ENCODE measurements at places on chromosomes 2 and 18.
A peak's percentile ranks its signal among the peaks of the same experiment; 100 is the strongest.

DNA sequence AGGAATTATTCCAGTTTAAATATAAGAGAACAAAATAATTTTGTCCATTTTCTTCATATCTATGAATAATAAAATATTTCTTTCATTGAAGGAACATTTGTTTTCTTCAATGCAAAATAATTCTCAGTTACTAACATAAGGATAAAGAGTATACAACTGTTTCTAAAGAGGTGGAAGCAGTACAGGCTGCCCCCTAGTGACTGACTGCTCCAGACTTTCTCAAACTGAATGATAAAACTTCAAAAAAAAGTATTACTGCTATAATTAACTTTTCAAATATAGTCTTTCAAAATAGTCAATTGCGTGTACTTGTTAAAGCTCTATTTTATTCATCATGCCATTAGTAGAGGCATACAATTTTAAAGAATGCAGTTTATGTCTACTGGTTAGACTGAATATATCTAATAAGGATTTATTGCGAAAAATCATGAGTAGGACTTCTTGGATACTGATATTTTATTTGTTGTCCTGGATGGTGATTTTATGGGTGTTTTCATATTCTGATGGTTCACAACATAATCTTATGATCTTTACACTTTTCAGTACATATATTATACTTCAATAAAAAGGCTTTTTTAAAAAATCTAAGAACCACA, 100.1 kb downstream of the WDPCP start:
- DNase-seq: peak; percentile 62

DNA sequence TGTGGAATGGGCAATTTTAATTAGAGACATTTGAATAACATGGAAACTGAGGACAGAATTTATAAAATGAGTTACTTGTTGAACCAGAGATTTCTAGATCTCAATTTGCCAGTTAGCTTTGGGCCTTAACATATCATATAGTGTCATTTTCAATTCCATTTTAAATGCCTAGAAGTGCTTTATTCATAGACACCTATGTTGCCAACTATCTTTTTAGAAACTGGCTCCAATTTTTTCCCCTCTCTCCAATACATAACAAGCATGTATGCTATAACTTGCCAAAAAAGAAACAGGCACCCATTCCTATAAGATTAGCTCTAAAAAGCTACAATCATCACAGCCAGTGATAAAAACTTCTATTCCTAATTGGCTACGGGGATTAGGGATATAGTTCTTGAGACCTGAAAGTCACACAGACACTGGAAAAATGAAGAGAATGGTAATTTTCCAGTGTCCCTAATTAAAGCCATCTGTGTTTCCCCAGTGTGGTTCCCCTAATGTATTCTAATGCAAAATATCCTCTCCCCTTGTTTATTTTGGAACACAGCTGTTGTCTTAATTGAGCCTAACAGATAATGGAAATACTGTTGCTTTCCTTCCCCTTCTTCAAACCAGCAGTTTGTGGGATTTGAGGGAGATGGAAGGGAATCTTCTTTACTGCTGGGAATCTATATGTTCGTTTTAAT, 205.5 kb upstream of the FSHR start:
- no peak for DNase-seq

GRCh38 chr2:77977471-77978063, 455.4 kb upstream of the LRRTM4 start:
- DNase-seq: peak; percentile 36

GRCh38 chr2:100365434-100365833, 43.1 kb upstream of the LONRF2 start:
- DNase-seq: no peak

GRCh38 chr2:2692599-2693389, 361.7 kb upstream of the MYT1L start:
- no peak for DNase-seq

- no peak for DNase-seq
Measured at GRCh38 chr2:184498936-184499335, 99.4 kb upstream of the ZNF804A start.

DNA sequence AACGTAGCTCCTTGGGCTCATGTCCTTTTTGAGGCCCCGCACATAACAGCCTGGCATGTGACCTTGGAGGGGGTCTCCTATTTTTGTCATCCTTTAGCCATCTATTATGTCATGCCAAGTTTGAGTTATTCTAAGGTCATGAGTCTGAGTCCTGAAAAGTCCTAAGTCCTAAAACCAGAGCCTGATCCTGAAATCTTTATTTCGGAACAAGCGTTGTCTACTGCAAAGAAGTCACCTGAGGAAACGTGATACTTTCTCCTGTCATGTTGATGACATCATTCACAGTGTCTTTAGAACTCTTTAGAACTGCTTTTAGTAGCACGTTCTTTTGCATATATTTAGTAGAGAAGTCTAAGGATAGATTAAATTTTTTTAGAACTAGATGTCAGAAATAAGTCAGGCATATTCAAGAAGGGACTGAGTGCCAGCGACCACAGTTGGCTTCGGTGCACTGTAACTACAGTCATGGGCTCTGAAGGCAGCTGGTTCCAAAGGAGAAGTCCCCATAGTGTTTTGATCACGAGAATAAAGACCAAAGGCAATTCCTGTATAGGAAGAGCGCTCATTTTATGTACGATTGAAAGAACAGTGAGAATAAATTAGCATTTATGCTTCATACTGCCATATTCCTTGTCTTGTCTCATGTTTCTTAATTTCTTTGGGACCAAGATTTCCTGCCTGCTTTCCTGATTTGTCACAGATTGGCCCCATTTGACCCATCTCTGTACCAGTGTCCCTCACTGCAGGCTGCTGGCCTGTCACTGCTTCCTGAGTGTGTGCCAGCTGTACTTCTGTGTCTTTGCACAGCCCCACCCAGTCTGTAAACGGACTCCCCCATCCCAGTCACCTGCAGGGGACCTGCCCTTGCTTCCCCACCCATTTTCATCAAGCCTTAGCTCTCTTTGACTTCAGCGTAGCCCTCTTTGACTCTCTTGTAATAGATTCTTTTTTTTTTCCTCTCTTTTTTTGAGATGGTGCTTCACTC, 75.8 kb downstream of the ASAP2 start:
- DNase-seq: no peak

DNA sequence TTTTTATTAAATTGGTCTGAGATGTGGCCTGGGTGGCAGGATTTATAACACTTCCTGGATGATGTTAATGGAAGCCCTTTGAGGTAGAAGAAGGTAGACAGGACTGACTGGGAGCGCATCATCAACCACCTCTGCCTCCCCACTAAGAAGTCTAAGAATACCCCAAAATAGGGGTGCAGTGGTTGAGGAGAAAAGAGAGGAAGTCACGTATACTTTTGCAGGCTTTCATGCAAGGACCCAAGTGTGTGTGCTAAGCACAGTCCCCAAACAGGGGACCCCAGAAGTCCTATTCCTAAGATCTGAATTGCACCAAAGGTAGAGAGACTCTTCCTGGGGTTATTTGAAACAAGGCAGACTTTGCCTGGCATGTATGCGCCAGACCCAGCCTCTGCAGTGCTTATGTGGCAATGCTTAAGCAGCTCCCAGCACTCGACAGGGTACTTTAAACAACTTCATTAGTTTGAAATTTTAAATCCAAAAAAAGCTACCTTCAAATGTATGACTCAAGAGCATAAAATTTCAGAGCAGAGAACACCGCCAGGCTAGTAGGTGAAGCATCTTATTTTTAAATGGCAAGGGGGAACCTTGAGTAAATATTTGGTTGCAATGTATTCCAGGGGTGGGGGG, 35.3 kb downstream of the BCL2 start:
- DNase-seq: no peak

- DNase-seq: no peak
Measured at GRCh38 chr2:53632714-53633113, 134.9 kb upstream of the CHAC2 start.

GRCh38 chr2:96265349-96265839, 403 bp downstream of the TMEM127 start:
- DNase-seq: no peak

DNA sequence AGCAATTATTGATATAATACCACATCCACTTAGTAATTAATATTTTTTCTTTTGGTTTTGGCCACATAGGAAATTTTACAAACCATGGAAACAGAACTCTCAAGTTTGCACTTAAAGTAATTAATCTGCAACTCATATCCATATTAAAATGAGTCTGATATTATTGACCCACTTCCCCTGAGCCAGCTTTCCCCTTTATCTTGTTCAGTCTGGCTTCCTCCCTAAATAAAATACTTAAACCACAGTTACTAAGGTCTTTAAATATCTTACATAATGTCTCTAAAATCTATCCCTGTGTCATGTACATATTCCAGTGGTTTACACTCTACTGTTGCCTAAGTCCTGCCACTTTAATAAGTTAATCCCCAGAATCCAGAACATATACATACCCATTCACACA, 564.9 kb upstream of the FSHR start:
- DNase-seq: no peak

GRCh38 chr2:23924589-23925359, 2.1 kb downstream of the ATAD2B start:
- no peak for DNase-seq

- no peak for DNase-seq
Measured at GRCh38 chr18:40120356-40120755, 1834.7 kb upstream of the PIK3C3 start.

- DNase-seq: peak; percentile 76
Measured at GRCh38 chr18:61322265-61322873, 10.9 kb upstream of the CDH20 start.

- no peak for DNase-seq
Measured at GRCh38 chr18:50453732-50454131, 78.9 kb downstream of the SKA1 start.

DNA sequence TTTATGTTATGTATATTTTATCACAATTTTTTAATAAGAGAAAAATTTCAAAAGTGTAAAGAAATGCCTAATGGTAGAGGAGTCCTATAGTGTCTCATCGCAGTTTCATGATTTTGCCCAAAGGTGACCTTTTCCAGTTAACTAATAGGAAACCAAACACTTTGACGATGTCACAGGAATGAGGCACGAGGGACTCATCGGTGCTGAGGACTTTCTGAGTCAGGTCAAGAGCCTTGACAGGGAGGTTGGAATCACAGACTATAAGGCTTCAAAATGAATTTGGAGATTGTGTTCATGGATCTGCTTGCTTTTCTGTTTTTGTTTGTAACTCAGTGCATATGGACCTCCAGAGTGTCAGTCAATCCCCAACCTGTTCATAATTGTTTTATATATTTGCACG, 15.1 kb upstream of the RTTN start:
- DNase-seq: peak; percentile 37

GRCh38 chr2:230981704-230982103, 14.2 kb upstream of the SPATA3 start:
- no peak for DNase-seq

DNA sequence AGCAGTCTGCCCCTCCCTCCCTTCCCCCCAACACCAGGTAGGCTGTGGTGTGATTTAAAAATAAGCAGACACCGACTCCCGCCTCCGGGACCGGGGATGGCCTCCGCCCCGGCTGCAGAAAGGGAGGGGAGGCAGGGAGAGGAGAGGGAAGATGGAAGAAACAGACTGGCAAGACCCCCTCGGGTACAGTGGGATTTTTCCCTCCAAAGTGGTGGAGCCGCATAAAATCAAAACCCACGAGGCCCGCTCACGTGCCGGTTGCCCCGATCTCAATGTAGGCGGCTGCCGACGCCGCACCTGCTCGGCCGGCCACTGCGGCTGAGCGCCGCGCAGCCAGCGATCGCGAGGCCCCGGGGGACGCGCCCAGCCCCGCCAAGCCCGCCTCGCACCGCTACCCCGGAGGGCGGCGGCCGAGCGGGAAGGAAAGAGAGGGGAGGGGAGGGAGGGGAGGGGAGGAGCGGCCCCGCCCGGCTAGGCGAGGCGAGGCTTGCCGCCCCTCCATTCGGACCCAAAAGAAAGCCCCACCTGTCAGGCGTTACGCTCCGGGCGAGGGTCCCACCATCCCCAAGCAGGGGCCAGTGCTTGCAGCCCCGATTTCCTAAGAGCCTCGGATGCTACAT, 811 bp downstream of the ADD2 start:
- DNase-seq: no peak

GRCh38 chr18:48694295-48694694, 155.5 kb downstream of the CTIF start:
- no peak for DNase-seq

DNA sequence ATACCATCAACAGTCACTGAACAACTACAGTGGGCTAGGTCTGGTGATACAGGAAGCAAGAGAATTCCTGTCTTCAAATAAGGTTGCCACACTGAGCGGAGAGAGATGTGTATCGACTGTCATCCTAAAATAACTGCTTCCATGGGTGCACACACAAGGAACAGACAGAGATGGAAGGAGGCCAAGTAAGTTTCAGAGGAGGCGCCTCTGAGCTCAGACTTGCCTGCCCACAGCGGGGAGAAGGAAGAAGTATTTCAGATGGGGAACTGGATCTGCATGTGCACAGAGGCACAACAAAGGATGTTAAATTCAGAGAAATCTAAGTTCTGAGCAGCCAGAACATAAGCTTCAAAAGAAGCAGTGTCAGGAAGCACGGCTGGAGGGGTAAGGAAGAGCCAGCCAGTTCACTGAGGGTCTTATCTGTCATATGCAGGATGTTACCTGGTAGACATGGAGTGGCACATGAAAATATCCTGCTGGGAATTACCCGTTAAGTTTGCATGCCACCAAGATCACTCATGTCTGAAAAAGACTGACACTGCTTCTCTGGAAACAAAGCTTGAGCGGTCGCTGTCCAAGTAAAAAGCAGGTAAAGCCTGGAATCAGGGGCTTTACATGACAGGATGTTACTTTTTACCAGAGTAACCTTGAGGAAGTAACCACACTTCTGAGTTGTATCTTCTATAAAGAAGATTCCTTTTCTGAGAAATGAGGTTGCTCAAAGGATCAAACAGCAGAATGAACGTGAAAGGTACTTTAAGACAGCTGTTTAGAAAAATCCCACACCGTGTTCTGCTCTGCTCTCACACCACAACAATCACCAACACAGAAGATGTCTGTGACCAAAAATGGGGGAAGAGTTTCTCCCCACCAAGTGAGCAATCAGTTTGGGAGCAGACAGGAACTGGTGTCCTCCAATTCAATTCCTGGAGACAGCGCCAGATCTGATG, 260.2 kb downstream of the NBAS start:
- no peak for DNase-seq

- no peak for DNase-seq
Measured at GRCh38 chr2:113211226-113212105, 37.7 kb downstream of the PSD4 start.

- no peak for DNase-seq
Measured at GRCh38 chr2:53640466-53640865, 127.1 kb upstream of the CHAC2 start.

DNA sequence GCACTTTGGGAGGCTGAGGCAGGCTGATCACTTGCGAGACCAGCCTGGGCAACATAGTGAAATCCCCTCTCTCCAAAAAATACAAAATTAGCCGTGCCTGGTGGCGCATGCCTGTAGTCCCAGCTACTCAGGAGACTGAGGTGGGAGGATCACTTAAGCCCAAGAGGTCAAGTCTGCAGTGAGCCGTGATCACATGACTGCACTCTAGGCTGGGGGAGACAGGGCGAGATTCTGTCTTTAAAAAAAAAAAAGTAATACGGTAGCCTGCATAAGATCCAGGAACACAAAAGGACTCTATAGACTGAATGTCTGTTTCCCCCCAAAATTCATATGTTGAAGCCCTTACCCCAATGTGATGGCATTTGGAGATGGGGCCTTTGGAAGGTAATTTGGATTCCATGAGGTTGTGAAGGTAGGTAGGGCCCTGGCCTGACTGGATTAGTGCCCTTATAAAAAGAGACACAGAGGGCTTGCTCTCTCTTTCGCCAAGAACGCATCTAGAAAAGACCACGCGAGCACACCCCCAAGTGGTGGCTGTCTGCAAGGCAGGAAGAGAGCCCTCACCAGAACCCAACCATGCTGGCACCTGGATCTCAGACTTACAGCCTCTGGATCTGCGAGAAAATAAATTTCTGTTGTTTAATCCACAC, 17.0 kb downstream of the MBOAT2 start:
- peak; percentile 66 for DNase-seq

GRCh38 chr2:49567021-49567420, 412.7 kb upstream of the FSHR start:
- DNase-seq: no peak
